ENCODE measurements at places on chromosomes 6 and 20.

- no peak for DNase-seq
Measured at GRCh38 chr20:50323209-50323608, 132.6 kb downstream of the CEBPB start.

GRCh38 chr20:22533823-22534751 lies 50.3 kb downstream of the FOXA2 start:
- DNase-seq, result no peak

GRCh38 chr20:19978511-19979210 lies 38.5 kb upstream of the NAA20 start:
- DNase-seq, result no peak

- DNase-seq, result no peak
Measured at GRCh38 chr6:82145926-82146452, 101.6 kb downstream of the IBTK start.

- DNase-seq, result no peak
Measured at GRCh38 chr6:143939364-143939763, 68.7 kb downstream of the PLAGL1 start.

GRCh38 chr20:62567246-62568044 lies 74.9 kb upstream of the SLCO4A1 start:
- no peak for DNase-seq

DNA sequence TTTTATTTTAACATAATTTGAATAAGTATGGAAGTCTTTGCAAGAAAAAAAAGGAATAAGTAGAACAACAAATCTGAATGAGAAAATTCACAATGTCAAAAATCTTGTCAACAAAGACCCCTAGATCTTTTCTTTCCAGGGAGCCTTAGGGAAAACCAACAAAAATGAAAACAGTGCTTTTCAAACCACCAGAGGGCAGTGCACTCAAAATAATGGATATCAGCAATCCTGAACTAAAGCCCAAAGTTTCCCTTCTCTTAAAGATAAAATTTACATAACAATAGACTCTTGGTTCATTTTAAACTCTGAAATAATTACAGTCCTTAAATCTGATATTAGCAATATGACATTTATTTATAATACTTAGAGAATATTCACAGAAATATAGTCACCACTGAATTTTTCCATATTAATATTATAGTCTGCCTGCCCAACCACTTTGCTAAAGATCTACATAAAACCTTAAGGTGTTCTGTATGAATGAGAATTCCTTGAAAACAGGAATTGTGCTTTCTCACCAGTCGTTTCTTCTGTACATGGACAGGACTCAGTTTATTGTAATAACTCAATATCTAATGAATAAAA lies 105.3 kb upstream of the BMP5 start:
- DNase-seq, result no peak

- no peak for DNase-seq
Measured at GRCh38 chr6:115999235-115999634, 61.5 kb downstream of the FRK start.

DNA sequence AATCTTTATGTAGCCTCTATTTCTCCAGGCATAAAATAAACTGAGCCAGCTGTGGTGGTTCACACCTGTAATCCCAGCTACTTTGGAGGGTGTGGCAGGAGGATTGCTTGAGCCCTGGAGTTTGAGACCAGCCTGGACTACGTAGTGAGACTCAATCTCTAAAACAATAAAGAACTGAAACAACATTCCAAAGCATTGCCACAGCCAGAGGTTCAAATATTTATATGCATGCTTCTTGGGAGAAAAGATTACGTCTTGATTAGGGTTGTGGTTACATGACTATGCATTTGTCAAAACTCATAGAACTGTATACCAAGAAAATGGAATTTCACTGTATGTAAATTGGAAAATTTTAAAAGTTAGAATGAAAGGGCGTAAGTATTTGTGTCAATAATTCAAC lies 27.7 kb upstream of the PAX1 start:
- no peak for DNase-seq

GRCh38 chr6:17022604-17023003 lies 79.2 kb upstream of the STMND1 start:
- no peak for DNase-seq

DNA sequence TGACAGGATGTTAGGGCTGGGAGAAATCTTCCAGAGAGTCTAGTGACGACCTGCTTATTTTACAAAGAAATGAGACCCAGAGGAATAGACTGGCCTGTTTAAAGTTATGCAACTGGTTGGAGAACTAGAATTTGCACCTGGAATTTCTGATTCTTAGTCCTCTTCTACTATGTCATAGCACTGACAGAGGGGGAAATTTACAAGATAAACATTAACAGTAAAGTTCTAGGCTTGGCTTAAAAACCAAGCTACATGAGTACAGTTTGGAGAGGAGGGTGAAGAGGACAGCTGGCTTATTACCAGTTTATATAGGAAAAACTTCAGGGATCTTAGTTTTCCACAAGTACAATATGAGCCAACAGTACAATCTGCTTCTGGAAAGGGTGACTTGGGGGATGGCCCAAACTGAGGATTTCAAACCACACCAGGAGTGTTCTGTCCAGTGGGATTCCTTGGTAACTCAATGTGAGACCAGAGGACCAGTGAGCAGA lies 269.6 kb downstream of the CD109 start:
- DNase-seq, result no peak

- no peak for DNase-seq
Measured at GRCh38 chr20:15834857-15835256, 738.4 kb downstream of the KIF16B start.

Measured in stimulated activated CD8-positive, alpha-beta memory T cell treated with anti-CD3 and anti-CD28 coated beads, Interleukin-4, amount 100 ng/mL, for 1 hour (primary cell).